ENCODE measurements at places on chromosomes 5 and 9. TPM values are rescaled to one million over a fixed set of nuclear protein-coding genes. Genes with fewer than 3 reads are reported as not detected.

ZMAT2 gene
- total RNA-seq = 81.1 TPM

HAPLN1 gene
- not detected for total RNA-seq

GABRG2 gene
- not detected for total RNA-seq

SPINK6 gene
- total RNA-seq = 0.75 TPM

IQGAP2 gene
- total RNA-seq = 2.0 TPM

TLX3 gene
- not detected for total RNA-seq

DDX4 gene
- total RNA-seq = not detected

CD14 gene
- 3.7 TPM for total RNA-seq
